ENCODE measurements at places on chromosomes 7 and 10. TPM values are rescaled to one million over a fixed set of nuclear protein-coding genes. Genes with fewer than 3 reads are reported as not detected.

The SMO gene
- polyA plus RNA-seq, result 0.36 TPM

The FOXI2 gene
- not detected for polyA plus RNA-seq

The LRIT1 gene
- not detected for polyA plus RNA-seq

The STEAP2 gene
- polyA plus RNA-seq, result not detected

The SPDYE2 gene
- 1.2 TPM for polyA plus RNA-seq

The ZNF727 gene
- not detected for polyA plus RNA-seq

The COBL gene
- polyA plus RNA-seq, result not detected

The ZNF22 gene
- 42.9 TPM for polyA plus RNA-seq

The MUC3A gene
- not detected for polyA plus RNA-seq

The CALML5 gene
- polyA plus RNA-seq, result not detected

The CDHR3 gene
- 0.36 TPM for polyA plus RNA-seq

The HNRNPF gene
- polyA plus RNA-seq, result 242 TPM

The VTI1A gene
- 32.0 TPM for polyA plus RNA-seq

The ETV1 gene
- not detected for polyA plus RNA-seq

The GIMAP6 gene
- polyA plus RNA-seq, result 4.6 TPM

The SPOCK2 gene
- 65.5 TPM for polyA plus RNA-seq

The DYDC2 gene
- polyA plus RNA-seq, result not detected

The OR9A2 gene
- polyA plus RNA-seq, result not detected

The LHFPL3 gene
- not detected for polyA plus RNA-seq

The NEURL1 gene
- 0.35 TPM for polyA plus RNA-seq

The UCMA gene
- not detected for polyA plus RNA-seq

The ITGB8 gene
- not detected for polyA plus RNA-seq

The LAMB4 gene
- polyA plus RNA-seq, result not detected

Measured in IgD-negative memory B cell (primary cell).